ENCODE measurements at places on chromosomes 12 and 14. TPM values are rescaled to one million over a fixed set of nuclear protein-coding genes. Genes with fewer than 3 reads are reported as not detected.
A peak's percentile ranks its signal among the peaks of the same experiment; 100 is the strongest.

GRCh38 chr14:96267336-96267735, 11.3 kb downstream of the BDKRB1 start:
- no peak for DNase-seq

- DNase-seq: no peak
Observed at GRCh38 chr14:31307618-31308017, 100.0 kb upstream of the HECTD1 start.

- DNase-seq: no peak
Observed at GRCh38 chr12:13299457-13299856, 102.9 kb downstream of the EMP1 start.

GRCh38 chr14:31717294-31718085, 156.3 kb downstream of the NUBPL start:
- DNase-seq: no peak

DNA sequence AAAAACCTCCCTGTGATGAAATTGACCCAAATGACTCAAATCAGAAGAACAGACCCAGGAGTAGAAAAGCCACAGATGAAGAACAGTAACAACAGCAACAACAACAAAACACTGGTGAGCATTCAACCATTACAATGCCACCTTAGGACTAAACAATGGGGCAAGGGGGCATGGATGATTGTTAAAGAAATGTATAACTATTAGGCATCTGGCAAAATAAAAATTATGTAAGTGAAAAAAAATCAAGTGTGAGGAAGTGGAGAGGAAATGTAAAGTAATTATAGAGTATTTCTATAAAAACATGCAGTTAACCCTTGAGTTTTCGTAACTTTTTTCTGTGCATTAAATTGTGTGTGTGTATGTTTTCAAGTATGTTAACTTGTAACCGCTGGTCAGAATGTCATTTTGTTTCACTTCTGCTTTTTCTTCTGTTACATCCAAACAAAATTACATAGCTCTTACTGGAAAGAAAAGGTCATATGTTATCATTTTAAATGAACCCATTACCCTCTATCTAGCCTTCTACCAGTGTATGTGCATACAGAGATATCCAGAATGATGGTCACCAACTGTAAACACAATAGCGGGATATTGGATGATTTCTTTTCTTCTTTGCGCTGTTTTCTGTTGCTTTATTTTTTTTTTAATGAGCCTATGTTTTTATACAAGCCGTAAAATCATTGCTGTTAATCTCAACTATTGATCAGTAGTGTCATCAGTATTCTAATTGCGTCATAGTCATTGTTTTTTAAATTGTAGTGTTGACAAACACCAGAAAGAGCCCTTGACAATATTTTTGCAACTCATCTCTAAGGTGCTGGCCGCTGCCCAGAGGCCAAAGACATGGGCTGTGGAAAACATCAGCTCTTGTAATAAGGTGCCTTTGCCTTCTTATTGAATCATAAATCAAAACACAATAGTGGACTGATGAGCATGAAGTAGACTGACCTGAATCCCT, 170.6 kb downstream of the CRADD start:
- DNase-seq: no peak

DNA sequence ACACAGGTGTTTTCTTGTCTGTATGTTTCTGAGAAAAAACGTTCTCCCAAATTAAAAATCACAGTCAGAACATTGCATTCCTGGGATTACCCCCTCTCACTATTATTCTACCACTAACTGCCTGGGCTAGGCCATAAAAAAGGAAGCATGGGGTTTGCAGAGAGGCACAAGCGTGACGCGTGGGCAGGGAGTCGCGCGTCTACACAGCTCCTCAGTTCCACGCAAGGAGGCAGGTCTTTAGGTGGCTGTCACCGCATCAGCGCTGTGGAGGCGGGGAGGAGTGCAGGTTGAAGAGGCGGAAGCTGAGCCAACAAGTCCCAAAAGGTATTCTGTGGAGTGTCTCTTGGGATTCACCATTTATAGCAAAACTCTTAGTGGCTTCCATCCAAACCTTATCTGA, 109.9 kb downstream of the RIMBP2 start:
- no peak for DNase-seq

DNA sequence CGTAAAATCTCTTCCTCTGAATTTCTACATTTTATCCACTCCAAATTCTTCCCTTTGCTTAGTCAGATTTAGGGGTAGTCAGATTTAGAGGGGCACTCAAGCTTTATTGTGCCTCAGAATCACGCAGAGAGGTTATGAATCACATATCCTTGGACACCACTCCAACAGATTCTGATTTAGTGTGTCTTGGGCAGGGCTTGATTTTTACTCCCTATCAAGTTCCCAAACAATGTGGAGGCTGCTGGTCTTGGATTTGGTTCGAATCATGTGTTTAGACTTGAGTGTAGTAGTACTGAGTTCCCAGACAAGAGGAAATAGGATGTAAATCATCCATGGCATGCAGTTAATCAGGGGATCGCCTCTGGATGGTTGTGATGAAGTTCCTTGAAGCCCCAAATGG, 298.1 kb upstream of the CLEC14A start:
- no peak for DNase-seq

GRCh38 chr14:104991896-104992230, 6.3 kb downstream of the CLBA1 start:
- no peak for DNase-seq

- no peak for DNase-seq
Observed at GRCh38 chr12:31618228-31619025, 27.5 kb upstream of the DENND5B start.

DNA sequence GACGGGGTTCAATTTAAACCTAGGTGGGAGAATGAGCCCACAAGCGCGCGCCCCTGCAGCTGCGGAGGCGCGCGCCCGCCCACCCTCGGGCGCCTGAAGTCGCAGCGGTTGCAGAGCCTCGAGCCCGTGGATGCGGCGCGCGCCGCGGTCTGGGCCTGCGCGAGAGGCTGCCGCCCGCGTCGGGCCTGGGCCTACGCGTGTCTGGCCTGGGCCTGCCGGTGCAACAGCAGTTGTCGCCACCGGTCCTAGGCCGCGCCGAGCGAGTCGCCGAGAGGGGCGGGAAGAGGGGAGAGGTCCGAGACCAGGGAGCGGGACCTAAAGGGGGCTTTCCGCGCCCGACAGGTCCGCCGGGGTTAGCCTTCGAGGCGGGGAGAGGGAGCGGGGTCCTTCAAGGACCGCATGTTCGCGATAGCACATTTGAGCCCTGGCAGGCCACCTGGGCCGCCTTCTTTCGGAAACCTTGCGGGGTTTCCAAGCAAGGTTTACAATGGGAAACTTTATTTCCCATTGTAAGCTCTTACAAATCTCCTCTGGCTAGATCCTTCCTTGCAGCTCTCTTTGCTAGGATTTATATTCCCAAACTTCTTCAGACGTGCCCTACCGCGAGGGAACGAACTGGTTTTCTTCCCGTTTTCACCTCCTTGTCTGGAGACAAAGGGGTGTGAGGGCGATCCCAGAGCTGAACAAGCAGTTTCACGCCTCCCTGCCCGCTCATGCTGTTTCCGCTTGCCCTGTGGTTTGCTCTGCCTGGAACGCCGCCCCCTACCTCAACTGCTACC, 6.8 kb downstream of the SIX6 start:
- DNase-seq: no peak

DNA sequence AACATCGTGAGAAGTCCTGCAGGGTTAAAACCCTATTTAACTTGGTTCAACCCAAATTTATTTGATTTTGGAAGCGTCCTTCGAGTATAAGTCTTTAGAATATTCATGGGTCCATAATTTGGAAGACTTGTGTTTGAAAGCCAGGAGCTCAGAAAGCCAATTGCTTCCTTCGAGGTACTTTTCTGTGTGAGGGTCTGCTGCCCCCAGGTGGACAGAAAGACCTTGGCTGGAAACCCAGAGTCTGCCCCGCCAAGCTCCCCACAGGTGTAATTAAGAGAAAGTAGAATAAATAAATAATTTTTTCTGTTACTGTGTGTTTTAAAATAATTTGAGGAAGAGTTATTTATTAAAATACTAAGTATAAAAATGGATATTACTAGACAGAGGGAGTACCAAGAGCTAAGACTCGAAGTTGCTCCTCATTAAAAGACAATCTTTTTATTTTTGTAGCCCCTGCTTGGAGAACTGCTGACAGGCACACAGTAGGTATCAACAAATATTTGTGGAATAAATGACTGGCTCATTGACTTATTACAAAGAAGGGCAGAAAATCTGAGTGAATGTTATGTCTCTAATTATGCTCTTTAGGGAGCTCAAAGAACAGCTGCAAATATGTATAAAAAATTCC, 105.8 kb downstream of the PAH start:
- DNase-seq: no peak

DNA sequence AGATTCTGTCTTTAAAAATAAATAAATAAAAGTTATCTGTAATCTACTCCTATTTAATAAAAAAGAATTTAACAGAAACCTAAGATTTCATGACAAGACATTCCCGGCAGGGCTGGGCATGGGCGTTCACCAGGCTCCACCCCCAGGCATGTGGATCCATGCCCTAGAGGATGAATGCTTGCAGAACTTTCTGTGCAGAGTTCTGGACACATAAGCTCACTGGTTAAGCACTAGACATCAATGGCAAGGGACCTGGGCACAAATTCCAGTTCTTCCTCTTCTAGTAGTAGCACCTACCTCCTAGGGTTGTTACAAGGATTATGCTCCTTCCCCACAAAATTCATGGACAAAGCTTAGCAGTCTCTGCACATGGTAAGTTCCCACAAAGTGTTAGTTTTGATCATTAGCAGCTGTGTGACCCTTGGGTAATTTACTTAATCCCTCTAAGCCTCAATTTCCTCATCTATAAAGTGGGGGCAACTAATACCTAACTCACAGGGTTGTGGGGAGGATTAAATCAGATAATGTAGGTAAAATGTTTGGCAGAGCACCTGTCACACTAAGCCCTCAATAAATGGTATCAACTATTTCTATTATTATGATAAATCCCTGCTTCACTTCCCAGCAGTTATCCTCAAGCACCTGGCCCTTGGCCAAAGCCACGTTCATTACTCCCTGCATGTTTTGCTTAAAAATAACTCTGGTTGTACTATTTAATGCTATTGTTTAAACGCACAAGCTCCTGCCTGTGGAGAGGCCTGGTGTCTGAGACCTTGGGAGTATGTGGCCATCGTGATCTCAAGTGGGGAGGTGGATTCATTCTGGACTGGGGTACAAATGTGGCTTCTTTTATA, 9.8 kb downstream of the GALNT6 start:
- no peak for DNase-seq

DNA sequence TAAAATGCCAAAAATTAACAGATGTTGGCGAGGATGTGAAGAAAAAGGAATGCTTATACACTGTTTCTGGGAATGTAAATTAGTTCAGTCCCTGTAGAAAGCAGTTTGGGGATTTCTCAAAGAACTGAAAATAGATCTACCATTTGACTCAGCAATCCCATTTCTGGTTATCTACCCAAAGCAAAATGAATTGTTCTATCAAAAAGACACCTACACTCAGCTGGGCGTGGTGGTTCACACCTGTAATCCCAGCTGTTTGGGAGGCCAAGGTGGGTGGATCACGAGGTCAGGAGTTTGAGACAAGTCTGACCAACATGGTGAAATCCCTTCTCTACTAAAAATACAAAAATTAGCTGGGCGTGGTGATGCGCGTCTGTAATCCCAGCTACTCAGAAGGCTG, 279.3 kb upstream of the PDE3A start:
- DNase-seq: no peak

DNA sequence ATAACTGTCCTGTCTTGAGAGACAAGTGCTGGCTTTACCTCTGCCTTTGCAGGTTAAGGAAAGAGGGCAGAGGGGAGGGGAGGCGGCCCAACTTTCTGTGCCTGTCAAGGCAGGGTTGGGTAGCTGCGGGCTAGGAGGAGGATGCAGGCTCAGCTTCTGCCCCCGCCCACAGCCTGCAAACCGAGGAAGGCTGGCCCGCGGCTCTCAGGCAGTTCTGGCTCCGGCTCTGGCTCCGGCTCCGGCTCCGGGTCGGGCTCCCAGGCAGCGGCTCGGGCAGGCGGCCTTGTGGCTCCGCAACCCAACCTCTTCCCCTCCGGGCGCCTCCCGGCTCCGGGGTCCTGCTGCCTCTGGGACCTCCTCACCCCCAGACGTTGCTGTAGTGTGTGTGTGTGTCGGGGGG, 92.9 kb downstream of the TMEM30B start:
- peak; percentile 86 for DNase-seq

- DNase-seq: no peak
Observed at GRCh38 chr12:6120796-6121473, 3.5 kb downstream of the VWF start.

DNA sequence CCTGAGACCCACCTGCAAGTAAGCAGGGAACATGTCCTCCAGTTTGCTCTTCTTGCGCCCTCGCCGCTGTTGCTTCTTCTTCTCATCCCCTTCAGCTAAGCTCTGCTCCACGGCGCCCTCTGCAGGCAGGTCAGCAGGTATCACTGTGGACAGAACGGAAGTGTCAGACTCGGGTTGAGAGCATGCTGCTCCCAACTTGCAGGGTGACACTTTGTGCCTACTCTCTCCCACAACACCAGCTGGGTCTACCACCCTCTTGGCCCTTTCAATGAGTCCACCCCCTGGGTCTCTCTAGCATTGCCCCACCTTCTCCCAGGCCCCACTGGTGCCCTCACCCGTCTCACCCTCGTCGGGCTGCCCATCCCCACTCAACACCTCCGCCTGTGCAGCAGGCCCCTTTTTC, 16.7 kb downstream of the KMT2D start:
- DNase-seq: no peak

DNA sequence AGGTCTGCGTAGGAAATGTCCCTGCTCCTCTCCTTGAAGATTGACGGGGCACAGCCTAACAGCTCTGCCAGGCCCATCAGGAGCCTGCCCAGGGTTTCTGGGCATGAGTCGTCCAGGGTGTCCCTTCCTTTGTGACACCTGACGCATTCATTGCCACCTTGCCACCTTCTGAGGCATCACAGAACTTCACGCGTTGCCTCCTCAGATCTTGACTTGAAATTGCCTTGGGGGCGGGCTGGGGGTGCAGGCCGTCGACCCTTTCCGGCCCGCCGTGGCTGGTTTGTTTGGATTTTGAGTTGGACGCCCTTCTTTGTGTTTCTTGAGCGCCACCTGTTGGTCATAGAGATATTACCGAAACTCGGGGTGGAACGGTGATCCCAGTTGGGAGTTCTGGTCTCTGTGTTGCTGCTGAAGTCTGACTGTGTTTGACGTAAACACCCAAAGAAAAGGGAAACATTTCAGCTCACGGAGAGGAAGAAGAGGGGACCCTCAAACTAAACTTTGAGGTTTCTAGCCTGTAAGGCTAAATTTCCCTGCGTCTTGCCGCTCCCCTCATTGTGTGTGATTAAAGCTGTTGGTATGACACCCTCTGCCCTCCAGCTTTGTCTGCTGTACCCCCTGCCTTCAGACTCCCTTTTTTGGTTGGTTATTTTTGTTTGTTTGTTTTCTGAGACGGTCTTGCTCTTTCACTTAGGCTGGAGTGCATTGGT, 44.6 kb downstream of the MLXIP start:
- DNase-seq: no peak

GRCh38 chr12:124365726-124366430, 71.0 kb downstream of the RFLNA start:
- no peak for DNase-seq

The CCDC184 gene
- 0.66 TPM for total RNA-seq

The CIROP gene
- total RNA-seq: not detected

The LIN52 gene
- 13.5 TPM for total RNA-seq

The RASSF8 gene
- total RNA-seq: 56.8 TPM

The POLR3B gene
- total RNA-seq: 5.1 TPM

The OR5AU1 gene
- not detected for total RNA-seq

The FGF23 gene
- not detected for total RNA-seq

All from esophagus muscularis mucosa (tissue), 4 donors.